ENCODE measurements at places on chromosomes 13 and 19. TPM values are rescaled to one million over a fixed set of nuclear protein-coding genes. Genes with fewer than 3 reads are reported as not detected.

The IGLON5 gene
- total RNA-seq, result 18.1 TPM

GRCh38 chr13:28505543-28506135, 10.7 kb upstream of the FLT1 start:
- no peaks in the 10 kb centered on the region for H3K4me1 ChIP-seq
- H3K27me3 ChIP-seq, result peaks cover 20% of the 10 kb centered on the region
- H3K4me3 ChIP-seq, result no peak overlapping the region
- DNase-seq, result no peak
- H3K27ac ChIP-seq, result no peak overlapping the region

The SLAIN1 gene
- total RNA-seq, result 38.7 TPM

DNA sequence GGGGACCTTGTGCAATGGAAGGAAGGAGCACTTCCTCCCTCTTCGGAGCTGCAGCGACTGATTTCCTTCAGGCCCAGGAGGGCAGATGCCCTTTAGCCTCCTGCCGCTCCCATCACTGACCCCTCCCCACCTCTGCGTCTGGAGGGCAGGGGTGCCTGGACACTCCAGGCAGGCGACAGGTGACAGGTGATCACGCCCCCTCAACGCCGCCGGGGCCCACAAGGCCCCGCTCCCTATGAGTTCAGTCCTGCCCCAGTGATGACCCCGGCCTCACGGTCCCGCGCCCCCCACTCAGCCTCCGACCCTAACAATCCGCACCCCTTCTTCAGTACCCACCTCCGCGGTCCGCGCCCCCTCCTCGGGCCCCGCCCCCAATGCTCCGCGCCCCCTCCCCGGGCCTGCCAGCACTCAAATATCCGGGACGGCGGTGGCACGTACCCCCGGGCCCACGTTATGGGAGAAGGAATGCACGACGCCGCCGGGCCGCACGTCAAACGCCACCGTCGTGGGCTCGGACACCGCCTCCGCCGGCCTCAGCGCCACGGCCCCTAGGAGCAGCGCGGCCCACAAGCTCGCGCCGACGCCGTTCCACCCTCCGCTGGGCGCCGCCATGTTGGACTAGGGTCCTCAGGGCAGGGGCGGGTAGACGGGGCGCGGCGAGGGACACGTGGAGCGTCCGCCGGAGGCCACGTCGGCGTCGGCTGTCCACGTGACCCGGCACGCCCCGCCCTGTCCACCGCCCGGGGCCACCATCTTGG, at the start of gene MYDGF:
Gene MYDGF, minus strand, starts transcription at position 620 of the 758 bp plus-strand sequence. Its CDS starts 8 bp downstream, at position 612.
- peak within 1 kb of the TSS; percentile 91 for H3K4me3 ChIP-seq
- DNase-seq, result peak; percentile 89
- peak within 1 kb of the TSS; percentile 89 for H3K27ac ChIP-seq
- H3K36me3 ChIP-seq, result peaks cover 3% of the 10 kb centered on the region

The NR1H2 gene
- total RNA-seq, result 21.8 TPM

The INSR gene
- total RNA-seq, result 14.1 TPM

The FCHO1 gene
- 10.8 TPM for total RNA-seq

- H3K27me3 ChIP-seq, result no peaks in the 10 kb centered on the region
- DNase-seq, result no peak
- peaks cover 26% of the 10 kb centered on the region for H3K36me3 ChIP-seq
- no peak overlapping the region for H3K27ac ChIP-seq
These were observed 10.8 kb downstream of the WASF3 start for GRCh38 chr13:26568132-26568815.

- no peaks in the 10 kb centered on the region for H3K4me1 ChIP-seq
- H3K4me3 ChIP-seq, result no peak overlapping the region
- DNase-seq, result no peak
These were observed 63.4 kb upstream of the DIAPH3 start for GRCh38 chr13:60227158-60227557.

- no peak overlapping the region for H3K4me3 ChIP-seq
- peak overlapping the region; percentile 15 for H3K27ac ChIP-seq
- peaks cover 43% of the 10 kb centered on the region for H3K4me1 ChIP-seq
- no peaks in the 10 kb centered on the region for H3K27me3 ChIP-seq
These were observed 45.5 kb downstream of the OLFM4 start for GRCh38 chr13:53074114-53074513.

DNA sequence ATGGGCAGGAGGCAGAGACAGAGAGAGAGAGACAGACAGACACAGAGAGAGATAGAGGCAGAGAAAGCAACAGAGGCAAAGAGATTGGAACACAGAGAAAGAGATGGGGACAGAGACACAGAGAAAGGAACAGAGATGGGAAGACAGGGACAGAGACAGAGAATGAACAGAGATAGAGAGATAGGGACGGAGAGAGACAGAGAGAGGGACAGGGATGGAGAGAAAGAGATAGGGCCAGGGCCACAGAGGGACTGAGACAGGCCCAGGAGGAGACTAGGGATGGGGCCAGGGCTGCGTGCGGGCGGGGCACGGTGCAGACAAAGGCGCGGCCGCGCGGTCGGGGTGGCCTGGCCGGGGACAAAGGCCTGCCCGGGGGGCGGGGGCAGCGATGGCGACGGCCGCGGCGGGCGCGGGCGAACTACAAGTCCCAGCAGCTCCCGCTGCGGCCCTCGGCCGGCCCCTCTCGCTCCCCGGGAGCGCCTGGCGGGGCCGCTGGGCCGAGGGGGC, at the start of gene ZNF358:
Gene ZNF358, plus strand, starts transcription at position 459 of the 507 bp plus-strand sequence. CDS start 3,140 bp downstream, outside the sequence.
- H3K27me3 ChIP-seq, result no peaks in the 10 kb centered on the region
- H3K4me1 ChIP-seq, result peaks cover 23% of the 10 kb centered on the region
- H3K4me3 ChIP-seq, result peak within 1 kb of the TSS; percentile 92
- H3K36me3 ChIP-seq, result peaks cover 4% of the 10 kb centered on the region
- peak; percentile 71 for DNase-seq

The NTF4 gene
- total RNA-seq, result not detected

DNA sequence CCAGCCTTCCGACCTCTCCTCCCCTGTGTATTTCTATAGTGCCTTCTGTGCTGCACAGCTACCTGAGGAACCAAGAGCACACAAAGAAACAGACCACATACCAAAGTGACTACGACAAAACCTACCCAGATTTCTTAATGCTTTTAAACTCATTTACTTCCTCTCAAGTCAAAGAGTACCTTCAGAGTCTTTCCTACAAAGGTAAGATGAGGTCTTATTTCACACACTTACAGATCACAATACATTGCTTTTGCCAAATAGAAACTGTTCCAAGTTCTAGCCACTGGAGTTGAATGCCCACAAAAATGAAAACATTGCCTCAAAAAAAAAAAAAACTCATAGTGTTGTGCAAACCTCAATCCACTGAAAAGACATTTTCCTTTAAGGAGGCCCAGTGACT, 36.4 kb downstream of the TEX26 start:
- H3K27me3 ChIP-seq, result no peaks in the 10 kb centered on the region
- H3K36me3 ChIP-seq, result no peaks in the 10 kb centered on the region
- H3K27ac ChIP-seq, result no peak overlapping the region
- DNase-seq, result no peak

The ZNF836 gene
- 11.9 TPM for total RNA-seq

The FOXO1 gene
- total RNA-seq, result 10.8 TPM

The CEACAM8 gene
- not detected for total RNA-seq

- no peaks in the 10 kb centered on the region for H3K36me3 ChIP-seq
- no peak overlapping the region for H3K27ac ChIP-seq
- H3K4me3 ChIP-seq, result peak overlapping the region; percentile 44
- H3K27me3 ChIP-seq, result peaks cover 97% of the 10 kb centered on the region
- peaks cover 5% of the 10 kb centered on the region for H3K4me1 ChIP-seq
These were observed 8.8 kb downstream of the POU4F1 start for GRCh38 chr13:78594456-78594975.

The ZNF491 gene
- total RNA-seq, result 9.8 TPM

- DNase-seq, result no peak
- H3K27me3 ChIP-seq, result no peaks in the 10 kb centered on the region
- H3K4me1 ChIP-seq, result peaks cover 6% of the 10 kb centered on the region
- H3K4me3 ChIP-seq, result no peak overlapping the region
- H3K27ac ChIP-seq, result no peak overlapping the region
These were observed 1526.9 kb downstream of the EFNB2 start for GRCh38 chr13:105008604-105009003.

DNA sequence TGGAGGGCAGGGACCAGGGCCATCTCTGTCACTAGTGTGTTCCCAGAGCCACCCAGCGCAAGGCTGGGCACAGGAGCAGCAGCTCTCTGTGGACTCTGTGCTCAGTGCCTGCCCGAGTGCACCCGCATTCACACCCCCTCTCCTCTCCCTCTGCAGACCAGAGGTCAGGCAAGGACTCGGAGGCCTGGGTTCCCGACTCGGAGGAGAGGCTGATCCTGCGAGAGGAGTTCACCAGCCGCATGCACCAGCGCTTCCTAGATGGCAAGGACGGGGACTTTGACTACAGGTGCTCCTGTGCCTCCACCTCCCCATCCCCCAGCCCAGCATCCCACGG, 10.2 kb downstream of the CCDC97 start:
- H3K27ac ChIP-seq, result no peak overlapping the region
- H3K4me1 ChIP-seq, result peaks cover 29% of the 10 kb centered on the region
- no peak overlapping the region for H3K4me3 ChIP-seq
- DNase-seq, result no peak
- peaks cover 15% of the 10 kb centered on the region for H3K36me3 ChIP-seq

DNA sequence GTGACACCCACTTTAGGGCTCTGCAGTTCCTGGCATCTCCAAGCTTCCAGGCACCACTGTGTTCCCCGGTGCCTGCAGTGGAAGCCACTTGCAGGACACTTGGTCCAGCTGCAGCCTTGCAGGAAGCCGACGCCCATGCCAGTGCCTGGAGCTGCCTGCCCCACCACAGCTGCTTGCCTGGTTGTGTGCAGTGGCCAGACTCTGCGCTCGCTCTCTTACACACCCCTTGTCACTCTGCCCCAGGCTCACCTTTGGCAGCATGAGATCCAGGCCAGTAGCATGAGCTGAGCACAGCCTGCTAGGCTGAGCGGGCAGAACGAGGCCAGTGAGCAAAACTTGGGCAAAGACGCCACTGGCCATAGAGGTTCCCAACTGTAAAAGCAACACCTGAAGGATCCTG, 57.7 kb downstream of the SLITRK1 start:
- no peaks in the 10 kb centered on the region for H3K36me3 ChIP-seq
- no peak for DNase-seq
- H3K4me1 ChIP-seq, result peaks cover 4% of the 10 kb centered on the region
- no peak overlapping the region for H3K27ac ChIP-seq
- H3K4me3 ChIP-seq, result no peak overlapping the region
- no peaks in the 10 kb centered on the region for H3K27me3 ChIP-seq

The DIRAS1 gene
- 19.9 TPM for total RNA-seq

DNA sequence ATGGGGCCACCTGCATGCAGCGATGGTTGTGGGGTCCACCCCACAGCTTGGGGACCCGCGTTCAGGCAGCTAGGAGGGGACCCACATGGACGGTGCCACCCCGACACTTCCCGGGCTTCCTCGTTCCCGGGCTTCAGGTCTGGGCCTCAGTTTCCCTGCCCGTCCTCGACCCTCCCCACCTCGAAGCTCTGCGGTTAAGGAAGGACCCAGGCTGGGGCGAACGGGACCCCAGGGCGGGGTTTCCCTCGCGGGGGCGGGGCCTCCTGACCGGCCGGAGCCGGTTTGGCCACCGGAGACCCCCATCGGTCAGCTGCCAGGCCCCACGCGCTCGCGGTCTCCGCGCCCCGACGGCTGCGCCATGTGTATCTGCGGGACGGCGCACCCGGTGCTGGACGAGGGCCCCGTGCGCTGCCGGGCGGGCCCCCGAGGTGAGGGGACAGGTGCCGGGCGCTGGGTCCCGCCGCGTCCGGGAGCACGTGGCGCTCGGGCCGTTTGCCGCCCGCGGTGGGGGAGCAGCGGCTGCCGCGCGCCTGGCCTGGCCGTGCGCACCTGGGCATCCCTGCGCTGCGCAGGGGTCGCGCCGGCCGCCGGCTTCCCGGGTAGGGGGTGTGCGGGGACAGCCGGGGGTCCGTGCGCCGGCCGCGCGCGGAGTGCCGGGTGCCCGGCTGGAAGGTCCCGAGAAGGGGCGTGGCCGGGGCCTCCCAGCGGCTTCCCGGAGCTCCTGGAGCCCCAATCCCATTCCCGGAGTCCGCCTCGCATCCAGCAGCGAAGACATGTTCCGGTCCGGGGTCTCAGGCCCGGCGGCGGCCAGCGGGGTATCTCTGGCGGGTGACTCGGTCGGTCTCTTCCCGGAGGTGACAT, 4.2 kb downstream of the ARHGAP45 start:
- H3K36me3 ChIP-seq, result no peaks in the 10 kb centered on the region
- H3K4me1 ChIP-seq, result peaks cover 9% of the 10 kb centered on the region
- H3K4me3 ChIP-seq, result no peak overlapping the region
- H3K27me3 ChIP-seq, result peaks cover 63% of the 10 kb centered on the region

GRCh38 chr13:61664801-61665705, 249.4 kb upstream of the PCDH20 start:
- DNase-seq, result peak; percentile 4
- no peaks in the 10 kb centered on the region for H3K27me3 ChIP-seq
- peak overlapping the region; percentile 45 for H3K27ac ChIP-seq
- no peaks in the 10 kb centered on the region for H3K36me3 ChIP-seq
- H3K4me1 ChIP-seq, result peaks cover 21% of the 10 kb centered on the region

The ZNF98 gene
- total RNA-seq, result not detected

GRCh38 chr19:58450856-58451357, 515 bp upstream of the ZNF324B start:
- H3K27ac ChIP-seq, result no peak overlapping the region
- no peak for DNase-seq
- H3K36me3 ChIP-seq, result peaks cover 7% of the 10 kb centered on the region
- H3K27me3 ChIP-seq, result peaks cover 19% of the 10 kb centered on the region
- peak overlapping the region; percentile 95 for H3K4me3 ChIP-seq

The SIGLEC10 gene
- not detected for total RNA-seq

The SELENOV gene
- total RNA-seq, result not detected

Measured in neural crest cell (in vitro differentiated cells).